ENCODE measurements at places on chromosomes 12 and 14. TPM values are rescaled to one million over a fixed set of nuclear protein-coding genes. Genes with fewer than 3 reads are reported as not detected.

The C1QL4 gene
- 0.12 TPM for total RNA-seq

The STAB2 gene
- not detected for total RNA-seq

The DTX3 gene
- total RNA-seq: 52.7 TPM

The TSPAN9 gene
- 1.2 TPM for total RNA-seq

The TAS2R46 gene
- 0.72 TPM for total RNA-seq

The GALNT9 gene
- 0.53 TPM for total RNA-seq

The TMEM117 gene
- 2.7 TPM for total RNA-seq

The FOXN3 gene
- total RNA-seq: 154 TPM

The CLEC14A gene
- total RNA-seq: not detected

The OR6C75 gene
- total RNA-seq: not detected

The FZD10 gene
- total RNA-seq: not detected

The CELA1 gene
- 0.26 TPM for total RNA-seq

The BORCS5 gene
- total RNA-seq: 37.7 TPM

The MYF5 gene
- total RNA-seq: not detected

The TGM1 gene
- 9.3 TPM for total RNA-seq

The IFNG-AS1 gene
- total RNA-seq: not detected

The DDHD1 gene
- 53.6 TPM for total RNA-seq

The OS9 gene
- 104 TPM for total RNA-seq

The KRT2 gene
- total RNA-seq: not detected

The ST8SIA1 gene
- total RNA-seq: 8.7 TPM

The ANKLE2 gene
- 189 TPM for total RNA-seq

The DPPA3 gene
- total RNA-seq: not detected

The C12orf56 gene
- total RNA-seq: not detected

The TPPP2 gene
- not detected for total RNA-seq

The LIN7A gene
- not detected for total RNA-seq

The THAP2 gene
- 15.1 TPM for total RNA-seq

The OR6C2 gene
- total RNA-seq: not detected

The NRXN3 gene
- total RNA-seq: not detected

The BAG5 gene
- 29.3 TPM for total RNA-seq

The RAD9B gene
- total RNA-seq: 2.3 TPM

The MON2 gene
- 41.6 TPM for total RNA-seq

The ISM2 gene
- not detected for total RNA-seq

The BAZ1A gene
- total RNA-seq: 57.2 TPM

The SSTR1 gene
- total RNA-seq: not detected

The CLEC4E gene
- not detected for total RNA-seq

The LRRC10 gene
- not detected for total RNA-seq

The LRTM2 gene
- total RNA-seq: not detected

The MMP14 gene
- total RNA-seq: 6.8 TPM

The VRTN gene
- total RNA-seq: not detected

The LGALS3 gene
- 22.3 TPM for total RNA-seq

The KRT8 gene
- 0.65 TPM for total RNA-seq

Data from activated T-cell treated with anti-CD3 and anti-CD28 coated beads, Interleukin-2, amount 50 U/mL, for 72 hours (primary cell).